ENCODE measurements at places on chromosomes 1 and 21. TPM values are rescaled to one million over a fixed set of nuclear protein-coding genes. Genes with fewer than 3 reads are reported as not detected.

DNA sequence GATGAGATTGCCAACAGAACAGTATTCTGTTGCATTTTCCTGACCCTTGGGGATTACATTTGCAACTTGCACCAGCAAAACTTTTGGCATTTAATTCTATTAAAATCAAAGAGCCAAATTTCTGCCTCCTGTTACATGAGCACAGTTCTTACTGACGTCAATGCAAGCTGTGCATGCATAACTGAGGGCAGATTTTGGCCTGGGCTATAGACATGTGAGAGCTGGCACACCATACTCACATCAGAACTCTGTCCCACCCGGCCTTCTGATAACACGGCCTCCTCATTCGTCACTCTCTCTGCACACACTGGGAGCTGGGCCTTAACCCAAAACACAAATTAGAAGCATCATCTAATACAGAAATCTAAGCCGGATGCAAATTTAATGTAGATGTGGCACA is 31.5 kb downstream of the PAPPA2 start:
- no peaks in the 10 kb centered on the region for H3K4me1 ChIP-seq
- H3K27ac ChIP-seq = no peak overlapping the region
- H3K36me3 ChIP-seq = no peaks in the 10 kb centered on the region
- H3K4me3 ChIP-seq = no peak overlapping the region

EPS8L3 gene
- total RNA-seq = 0.42 TPM

DNA sequence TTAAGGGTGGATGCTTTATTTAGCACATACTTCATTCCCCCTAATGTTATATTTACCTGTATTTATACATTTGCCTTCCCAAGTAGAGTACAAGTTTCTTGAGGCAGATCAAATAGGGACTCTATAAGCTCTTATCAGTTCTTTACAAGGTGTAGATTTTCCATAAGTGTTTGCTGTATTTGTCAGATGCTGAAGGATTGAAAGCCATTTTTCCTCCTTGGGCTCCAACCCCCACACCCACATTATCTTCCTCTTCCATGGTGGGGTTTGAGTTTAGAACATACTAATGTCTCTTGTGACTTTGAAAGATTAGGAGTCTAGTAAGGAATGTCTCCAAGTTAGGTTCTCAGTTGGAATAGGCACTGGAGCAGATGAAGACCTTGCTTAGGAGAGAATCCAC is 2.4 kb upstream of the CHI3L2 start:
- no peaks in the 10 kb centered on the region for H3K4me1 ChIP-seq
- no peak overlapping the region for H3K4me3 ChIP-seq
- H3K27ac ChIP-seq = no peak overlapping the region
- no peaks in the 10 kb centered on the region for H3K36me3 ChIP-seq
- no peak for DNase-seq
- H3K27me3 ChIP-seq = peaks cover 19% of the 10 kb centered on the region

GRCh38 chr1:6888268-6888667 is 103.0 kb downstream of the CAMTA1 start:
- H3K4me1 ChIP-seq = no peaks in the 10 kb centered on the region
- no peak overlapping the region for H3K27ac ChIP-seq
- H3K27me3 ChIP-seq = no peaks in the 10 kb centered on the region
- no peak for DNase-seq
- H3K4me3 ChIP-seq = no peak overlapping the region

FCRL1 gene
- total RNA-seq = not detected

DNA sequence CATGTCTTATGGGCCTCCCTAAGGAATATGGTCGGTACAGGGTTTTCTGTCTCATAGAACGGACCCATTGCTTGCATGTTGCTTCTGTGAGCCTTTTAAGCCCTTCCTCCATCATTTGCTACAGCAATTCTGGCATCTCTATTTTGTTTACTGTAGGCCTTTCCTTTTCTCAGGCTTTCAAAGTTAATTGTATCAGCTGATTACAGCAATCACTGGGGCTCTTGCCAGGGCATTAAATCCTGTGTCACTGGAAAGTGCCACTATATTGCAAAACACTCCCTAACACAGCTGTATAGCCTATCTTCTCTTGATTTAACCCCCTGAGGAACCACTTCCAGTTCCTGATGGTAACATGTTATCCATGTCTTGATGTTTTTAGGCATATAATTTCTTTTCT is 156.5 kb downstream of the PDE4B start:
- no peak for DNase-seq
- no peak overlapping the region for H3K4me3 ChIP-seq
- H3K27ac ChIP-seq = no peak overlapping the region
- no peaks in the 10 kb centered on the region for H3K27me3 ChIP-seq
- H3K36me3 ChIP-seq = no peaks in the 10 kb centered on the region
- H3K4me1 ChIP-seq = no peaks in the 10 kb centered on the region

PTGS2 gene
- total RNA-seq = not detected

DNA sequence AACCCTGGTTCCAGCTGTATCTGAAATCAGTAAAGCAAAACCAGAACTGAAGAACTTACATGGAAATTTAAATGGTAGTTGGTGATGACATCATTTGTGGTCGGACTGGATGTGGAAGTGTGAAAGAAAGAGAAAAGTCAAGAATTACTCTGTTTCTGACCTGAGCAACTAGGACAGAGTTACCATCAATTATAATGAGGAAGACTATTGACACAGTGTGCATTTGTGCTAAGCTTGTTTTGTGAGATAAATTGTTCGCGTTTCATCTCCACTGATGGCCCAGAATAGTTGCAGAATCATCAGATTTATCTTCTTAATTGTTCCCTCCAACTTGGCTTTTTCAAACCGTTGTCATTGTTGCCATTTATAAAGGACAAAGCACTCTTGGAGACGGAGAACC is 410.6 kb upstream of the DEPDC1 start:
- no peak for DNase-seq
- no peak overlapping the region for H3K27ac ChIP-seq
- no peaks in the 10 kb centered on the region for H3K36me3 ChIP-seq
- H3K27me3 ChIP-seq = no peaks in the 10 kb centered on the region

CHD5 gene
- 0.16 TPM for total RNA-seq

- no peaks in the 10 kb centered on the region for H3K27me3 ChIP-seq
- H3K4me1 ChIP-seq = peaks cover 33% of the 10 kb centered on the region
- H3K36me3 ChIP-seq = peaks cover 20% of the 10 kb centered on the region
- no peak for DNase-seq
Observed at GRCh38 chr1:36450919-36451305, 661 bp upstream of the OSCP1 start.

GRCh38 chr21:31781737-31782136 is 49.8 kb upstream of the SCAF4 start:
- no peak overlapping the region for H3K27ac ChIP-seq
- H3K4me1 ChIP-seq = 0 out of 2 replicates have a peak, but pooled peaks cover 4% of the 10 kb centered on the region
- H3K27me3 ChIP-seq = peaks cover 10% of the 10 kb centered on the region
- DNase-seq = no peak
- no peak overlapping the region for H3K4me3 ChIP-seq
- no peaks in the 10 kb centered on the region for H3K36me3 ChIP-seq

DNA sequence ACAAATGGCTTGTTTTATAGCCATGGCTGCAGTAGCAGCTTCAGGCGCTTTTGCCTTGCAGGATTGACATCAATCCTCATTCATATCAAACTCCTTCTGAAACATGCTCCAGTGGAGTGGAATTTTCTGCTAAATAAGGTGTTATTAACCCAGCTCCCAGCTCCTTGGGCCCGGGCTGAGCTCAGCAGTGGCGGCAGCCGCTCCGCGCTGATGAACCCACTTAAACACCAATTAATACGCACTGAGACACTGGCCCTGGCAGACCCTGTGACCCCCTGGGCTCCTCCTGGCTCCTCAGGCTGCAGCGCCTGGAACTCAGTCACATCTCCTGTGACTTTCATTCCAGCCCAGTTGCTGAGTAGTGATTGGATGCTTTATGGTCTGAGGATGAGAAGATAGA is 137.4 kb upstream of the GRIK3 start:
- H3K4me1 ChIP-seq = peaks cover 3% of the 10 kb centered on the region
- no peak overlapping the region for H3K27ac ChIP-seq
- no peak for DNase-seq
- H3K27me3 ChIP-seq = 0 out of 2 replicates have a peak, but pooled peaks cover 8% of the 10 kb centered on the region
- no peak overlapping the region for H3K4me3 ChIP-seq

CCDC30 gene
- 0.76 TPM for total RNA-seq

FCMR gene
- total RNA-seq = 0.54 TPM

DNA sequence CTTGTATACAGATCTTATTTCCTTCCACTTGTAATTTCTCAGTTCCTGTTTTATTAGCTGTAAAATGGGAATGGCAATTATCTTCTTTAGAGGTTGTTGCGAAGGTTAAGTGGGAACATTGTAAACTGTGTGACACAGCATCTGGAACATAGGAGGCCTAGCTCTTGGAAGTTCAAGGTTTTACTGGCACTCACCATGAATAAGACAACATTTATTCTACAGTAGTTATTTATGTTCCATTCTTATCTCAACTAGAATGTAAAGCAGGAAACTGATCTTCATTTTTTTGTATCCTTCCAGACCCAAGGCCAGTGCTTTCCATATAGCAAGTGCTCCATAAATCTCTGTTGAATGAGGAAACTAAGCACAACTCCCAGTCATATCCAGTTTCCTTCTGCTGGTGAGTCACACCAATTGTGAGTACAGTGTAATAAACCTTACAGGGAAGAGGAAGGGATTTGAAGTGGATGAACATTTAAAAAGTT is 1.4 kb downstream of the BCL10 start:
- H3K4me3 ChIP-seq = peak overlapping the region; percentile 79
- H3K27ac ChIP-seq = 0 out of 3 replicates have a peak overlapping the region, but pooled peaks have one; percentile 87
- peaks cover 16% of the 10 kb centered on the region for H3K4me1 ChIP-seq
- H3K36me3 ChIP-seq = peaks cover 44% of the 10 kb centered on the region
- DNase-seq = no peak
- no peaks in the 10 kb centered on the region for H3K27me3 ChIP-seq

DNA sequence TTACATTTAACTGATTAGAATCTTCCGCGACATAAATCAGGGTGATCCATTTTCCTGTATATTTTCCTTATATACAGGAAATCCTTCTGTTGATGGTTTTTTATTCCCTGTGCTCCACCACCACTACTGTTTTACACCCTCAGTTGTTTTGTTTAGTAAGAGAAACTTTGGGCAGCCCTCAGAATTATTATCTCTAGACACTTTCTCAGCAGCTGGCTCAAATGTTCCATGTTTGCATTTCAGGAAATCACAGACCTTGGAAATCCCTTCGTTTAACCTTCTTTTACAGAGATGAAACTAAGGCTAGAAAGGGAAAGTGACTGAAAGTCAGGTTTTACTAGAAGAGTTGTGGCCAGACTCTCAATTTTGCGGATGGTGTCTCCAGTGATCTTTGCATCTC is 15.2 kb downstream of the ZNF697 start:
- H3K4me1 ChIP-seq = peaks cover 10% of the 10 kb centered on the region
- H3K36me3 ChIP-seq = no peaks in the 10 kb centered on the region
- H3K4me3 ChIP-seq = no peak overlapping the region
- no peak for DNase-seq
- H3K27ac ChIP-seq = no peak overlapping the region

HCRTR1 gene
- total RNA-seq = not detected

DNA sequence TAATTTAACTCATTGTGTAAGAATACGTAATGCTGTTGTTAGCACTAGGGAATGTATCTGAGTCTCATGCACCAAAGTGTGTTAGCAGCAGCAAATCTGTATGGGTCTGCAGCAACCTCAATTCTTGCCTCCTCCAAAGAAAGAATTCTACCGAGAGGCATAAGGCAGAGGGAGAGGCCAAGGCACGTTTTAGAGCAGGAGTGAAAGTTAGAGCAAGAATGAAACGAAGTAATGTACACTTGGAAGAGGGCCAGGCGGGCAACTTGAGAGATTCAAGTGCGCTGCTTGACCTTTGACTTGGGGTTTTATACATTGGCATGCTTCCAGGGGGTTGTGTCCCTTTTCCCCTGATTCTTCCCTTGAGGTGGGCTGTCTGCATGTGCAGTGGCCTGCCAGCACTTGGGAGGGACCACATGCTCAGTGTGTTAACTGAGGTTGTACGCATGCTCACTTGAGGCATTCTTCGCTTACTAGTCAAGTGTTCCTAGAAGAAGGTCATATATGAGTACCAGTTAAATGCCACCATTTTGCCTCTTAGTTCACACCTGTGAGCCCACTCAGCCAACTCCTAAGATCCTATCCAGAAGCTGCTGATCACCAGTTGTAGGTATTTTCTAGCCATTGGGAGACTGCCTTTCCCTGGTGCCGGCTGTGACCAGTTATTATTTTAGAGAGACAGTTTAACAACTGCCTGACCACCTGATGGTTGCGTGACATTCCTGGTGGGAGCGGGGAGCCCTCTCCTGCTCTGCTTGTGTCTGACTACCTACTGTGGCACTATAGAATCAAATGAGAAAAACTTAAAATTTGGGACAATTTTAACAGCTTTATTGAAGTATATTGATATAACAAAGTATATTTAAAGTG is 2.7 kb upstream of the CNN3 start:
- H3K36me3 ChIP-seq = no peaks in the 10 kb centered on the region
- no peak for DNase-seq
- H3K4me3 ChIP-seq = no peak overlapping the region
- H3K4me1 ChIP-seq = peaks cover 15% of the 10 kb centered on the region

- no peaks in the 10 kb centered on the region for H3K4me1 ChIP-seq
- no peak overlapping the region for H3K4me3 ChIP-seq
- no peak for DNase-seq
- H3K27ac ChIP-seq = no peak overlapping the region
- H3K27me3 ChIP-seq = peaks cover 32% of the 10 kb centered on the region
Observed at GRCh38 chr21:46063734-46064680, 33.9 kb upstream of the COL6A2 start.

GRCh38 chr21:32741336-32741735 is 13.5 kb upstream of the SYNJ1 start:
- H3K36me3 ChIP-seq = peaks cover 96% of the 10 kb centered on the region
- DNase-seq = no peak
- H3K4me1 ChIP-seq = no peaks in the 10 kb centered on the region
- H3K4me3 ChIP-seq = no peak overlapping the region
- H3K27ac ChIP-seq = no peak overlapping the region

GRCh38 chr1:201511396-201511940 is 4.5 kb upstream of the CSRP1 start:
- no peak overlapping the region for H3K4me3 ChIP-seq
- no peaks in the 10 kb centered on the region for H3K36me3 ChIP-seq
- H3K27ac ChIP-seq = no peak overlapping the region
- DNase-seq = no peak
- H3K4me1 ChIP-seq = peaks cover 27% of the 10 kb centered on the region
- H3K27me3 ChIP-seq = no peaks in the 10 kb centered on the region

GRCh38 chr1:164723296-164723798 is 164.4 kb downstream of the PBX1 start:
- no peaks in the 10 kb centered on the region for H3K27me3 ChIP-seq
- no peak overlapping the region for H3K4me3 ChIP-seq
- no peaks in the 10 kb centered on the region for H3K4me1 ChIP-seq
- H3K36me3 ChIP-seq = no peaks in the 10 kb centered on the region
- no peak for DNase-seq

DNA sequence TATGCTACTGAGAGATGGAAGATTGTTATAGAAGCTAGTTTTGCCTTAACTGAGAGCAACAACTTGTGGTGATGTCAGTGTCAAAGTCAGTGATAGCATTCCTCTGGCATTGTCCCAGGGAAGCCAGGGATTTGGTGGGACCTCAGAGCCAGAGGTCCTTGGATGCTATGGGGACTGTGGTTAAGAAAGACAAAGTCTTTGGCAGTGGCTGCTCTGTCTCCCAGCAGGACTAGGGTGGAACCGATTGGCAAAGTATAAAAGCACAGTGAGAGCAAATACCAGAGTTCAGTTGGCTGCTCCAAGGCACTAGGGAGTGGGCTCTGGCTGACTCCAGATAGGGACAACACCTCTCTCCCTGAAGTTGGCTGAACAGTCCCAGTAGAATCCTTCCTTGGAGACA is 104.8 kb downstream of the GDAP2 start:
- H3K27me3 ChIP-seq = no peaks in the 10 kb centered on the region
- H3K4me1 ChIP-seq = peaks cover 6% of the 10 kb centered on the region
- H3K27ac ChIP-seq = no peak overlapping the region
- H3K36me3 ChIP-seq = no peaks in the 10 kb centered on the region

WDTC1 gene
- total RNA-seq = 32.3 TPM

GRCh38 chr1:206465951-206466350 is 4.3 kb upstream of the IKBKE start:
- H3K36me3 ChIP-seq = peaks cover 7% of the 10 kb centered on the region
- H3K4me3 ChIP-seq = no peak overlapping the region
- H3K27me3 ChIP-seq = peaks cover 4% of the 10 kb centered on the region
- no peak for DNase-seq

All from K562 (cell line).